ENCODE measurements at places on chromosomes 2 and 18. TPM values are rescaled to one million over a fixed set of nuclear protein-coding genes. Genes with fewer than 3 reads are reported as not detected.

DNA sequence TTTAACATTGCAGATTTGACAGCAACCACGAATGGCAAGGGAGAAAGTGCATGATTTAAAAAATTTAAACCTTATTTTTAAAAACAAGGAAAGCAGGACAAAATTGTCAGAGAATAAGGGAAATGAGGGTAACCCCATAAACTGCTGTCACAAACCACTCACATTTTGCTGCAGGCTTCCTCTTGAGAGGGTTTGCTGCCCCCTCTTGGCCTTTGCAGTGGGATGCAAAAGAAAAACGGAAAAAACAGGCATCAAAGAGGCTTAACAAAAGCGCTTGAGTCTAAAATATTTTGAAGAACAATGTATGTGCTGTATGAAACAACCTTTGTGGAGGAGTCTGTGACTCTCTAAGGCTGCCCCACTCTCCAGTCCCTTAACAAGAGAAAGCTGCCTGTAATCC, 91.6 kb downstream of the TMX3 start:
- no peaks in the 10 kb centered on the region for H3K36me3 ChIP-seq
- no peak overlapping the region for H3K27ac ChIP-seq
- no peak for DNase-seq

DNA sequence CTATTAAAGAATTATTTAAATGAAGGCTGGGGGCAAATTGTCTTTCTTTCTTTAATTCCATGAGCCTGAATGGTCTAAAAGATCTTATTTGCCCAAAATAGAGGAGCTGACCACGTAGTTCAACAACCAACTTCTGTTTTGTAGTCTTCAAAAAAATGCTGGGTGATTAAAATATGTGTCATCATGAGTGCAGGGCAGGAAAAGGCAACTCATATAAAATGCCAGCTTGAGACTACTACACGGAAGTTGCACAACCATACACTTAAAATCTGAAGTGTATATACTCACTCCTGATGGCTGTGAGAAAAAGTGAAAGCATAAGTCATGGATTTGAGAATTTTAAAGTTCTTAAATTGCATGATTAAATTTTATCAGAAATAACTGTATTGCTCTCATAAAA, 210.9 kb downstream of the DYM start:
- no peak for DNase-seq
- no peaks in the 10 kb centered on the region for H3K4me1 ChIP-seq
- H3K27me3 ChIP-seq = no peaks in the 10 kb centered on the region
- no peak overlapping the region for H3K27ac ChIP-seq

DNA sequence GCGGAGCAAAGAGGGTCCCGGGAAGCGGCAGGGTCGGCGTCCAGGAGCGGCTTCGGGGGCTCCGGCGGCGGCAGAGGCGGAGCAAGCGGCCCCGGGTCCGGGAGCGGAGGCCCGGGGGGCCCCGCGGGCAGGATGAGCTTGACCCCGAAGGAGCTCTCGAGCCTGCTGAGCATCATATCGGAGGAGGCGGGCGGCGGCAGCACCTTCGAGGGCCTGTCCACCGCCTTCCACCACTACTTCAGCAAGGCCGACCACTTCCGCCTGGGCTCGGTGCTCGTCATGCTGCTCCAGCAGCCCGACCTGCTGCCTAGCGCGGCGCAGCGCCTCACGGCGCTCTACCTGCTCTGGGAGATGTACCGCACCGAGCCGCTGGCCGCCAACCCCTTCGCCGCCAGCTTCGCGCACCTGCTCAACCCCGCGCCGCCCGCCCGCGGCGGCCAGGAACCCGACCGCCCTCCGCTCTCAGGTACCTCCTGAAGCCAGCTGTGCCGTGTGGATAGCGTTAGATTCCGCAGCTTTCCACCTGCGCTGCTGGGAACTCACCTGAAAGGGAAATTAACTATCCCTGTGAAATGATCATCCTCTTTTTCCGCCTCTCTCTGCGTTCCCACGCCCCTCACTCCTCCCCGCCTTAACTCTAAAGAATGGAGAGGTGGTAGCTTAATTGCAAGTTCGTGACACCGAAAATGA, 472 bp downstream of the CNOT11 start:
- H3K4me1 ChIP-seq = peaks cover 30% of the 10 kb centered on the region
- no peaks in the 10 kb centered on the region for H3K27me3 ChIP-seq
- peak overlapping the region; percentile 76 for H3K4me3 ChIP-seq
- H3K36me3 ChIP-seq = no peaks in the 10 kb centered on the region

GRCh38 chr2:114192362-114192761, 250.1 kb upstream of the DPP10 start:
- no peak overlapping the region for H3K27ac ChIP-seq
- no peak for DNase-seq
- no peaks in the 10 kb centered on the region for H3K4me1 ChIP-seq
- H3K27me3 ChIP-seq = no peaks in the 10 kb centered on the region

The CIB4 gene
- total RNA-seq = not detected

DNA sequence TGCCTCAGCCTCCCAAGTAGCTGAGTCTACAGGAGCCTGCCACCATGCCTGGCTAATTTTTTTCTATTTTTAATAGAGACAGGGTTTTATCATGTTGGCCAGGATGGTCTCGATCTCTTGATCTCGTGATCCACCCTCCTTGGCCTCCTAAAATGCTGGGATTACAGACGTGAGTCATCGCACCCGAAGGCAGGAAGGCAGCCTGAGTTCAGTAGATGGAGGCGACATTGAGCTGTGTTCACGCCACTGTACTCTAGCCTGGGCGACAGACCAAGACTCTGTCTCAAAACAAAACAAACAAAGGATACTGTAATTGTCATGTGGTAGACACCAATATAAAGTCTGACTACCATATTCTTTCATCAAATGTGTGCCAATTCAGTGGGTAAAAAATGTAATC, 500.9 kb upstream of the DSEL start:
- H3K4me3 ChIP-seq = no peak overlapping the region
- H3K27ac ChIP-seq = no peak overlapping the region
- no peaks in the 10 kb centered on the region for H3K36me3 ChIP-seq
- H3K27me3 ChIP-seq = no peaks in the 10 kb centered on the region
- DNase-seq = no peak

The RUFY4 gene
- not detected for total RNA-seq

DNA sequence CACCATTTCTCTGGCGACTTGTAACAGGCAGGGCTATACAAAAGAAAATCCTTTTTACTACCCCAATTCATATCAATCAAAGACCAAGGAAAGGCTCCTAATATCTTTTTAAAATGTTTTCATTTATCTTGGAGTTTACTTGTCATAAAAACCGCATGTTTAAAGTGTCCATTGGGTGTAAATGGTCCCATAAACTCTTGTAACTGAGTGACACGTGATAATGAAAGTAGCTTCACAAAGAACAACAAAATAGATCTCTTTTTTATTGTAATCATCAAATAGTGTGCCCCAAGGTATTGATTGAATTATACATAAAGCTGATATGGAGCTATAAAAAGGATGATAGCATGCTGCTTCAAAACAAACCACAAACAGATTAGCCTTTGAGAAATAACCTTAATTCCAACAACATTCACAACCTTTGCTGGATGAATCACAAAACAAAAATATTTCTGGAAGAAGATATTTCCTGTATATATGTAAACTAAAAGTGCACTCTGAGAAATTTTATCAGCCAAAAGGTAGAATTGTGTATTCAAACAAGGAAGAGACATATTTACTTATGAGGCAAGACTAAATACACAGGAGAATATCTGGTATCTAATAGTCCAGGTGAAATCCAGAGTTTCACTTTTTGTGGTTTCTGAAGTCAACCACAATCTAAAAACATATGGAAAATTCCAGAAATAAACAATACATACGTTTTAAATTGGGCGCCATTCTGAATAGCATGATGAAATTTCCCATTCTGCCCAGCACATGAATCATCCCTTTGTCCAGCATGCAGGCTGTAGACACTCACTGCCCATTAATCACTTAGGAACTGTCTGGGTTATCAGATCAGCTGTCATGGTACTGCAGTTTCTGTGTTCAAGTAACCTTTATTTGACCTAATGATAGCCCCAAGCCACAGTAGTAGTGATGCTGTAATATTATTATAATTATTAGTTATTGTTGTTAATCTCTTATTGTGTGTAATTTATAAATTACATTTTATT, 237.5 kb downstream of the PIK3C3 start:
- no peak for DNase-seq
- no peak overlapping the region for H3K4me3 ChIP-seq
- H3K36me3 ChIP-seq = no peaks in the 10 kb centered on the region
- no peaks in the 10 kb centered on the region for H3K4me1 ChIP-seq

DNA sequence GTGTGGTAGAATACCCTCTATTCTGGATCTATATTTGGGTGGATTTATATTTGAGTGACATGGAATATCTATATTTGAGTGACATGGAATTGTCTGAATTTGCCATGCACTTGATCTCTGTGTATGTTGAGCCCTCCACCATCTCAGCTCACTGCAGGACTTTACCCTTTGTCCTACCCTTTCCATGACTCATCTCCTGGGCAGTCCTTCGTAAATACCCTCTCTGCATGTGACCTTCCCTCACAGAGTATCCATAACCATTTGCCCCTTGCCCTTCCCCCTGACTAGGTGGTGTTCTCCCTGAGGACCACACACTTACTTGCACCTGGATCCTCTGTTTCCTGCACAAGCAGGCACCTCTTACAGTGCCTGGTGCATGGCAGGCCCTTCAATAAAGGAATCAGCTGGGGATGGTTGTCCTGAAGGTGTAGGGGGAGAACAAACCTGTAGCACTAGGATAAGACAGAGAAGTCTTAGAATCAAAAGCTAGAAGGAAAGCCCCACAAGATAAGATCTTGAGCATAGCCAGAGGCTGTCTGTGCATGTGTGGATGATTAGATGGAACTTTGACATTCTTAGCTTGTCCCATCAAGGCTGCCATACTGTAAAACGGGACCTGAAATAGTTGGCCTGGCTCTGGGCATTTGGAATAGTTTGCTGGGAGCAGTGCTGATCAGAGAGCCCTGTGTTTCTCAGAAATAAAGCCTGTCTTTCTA, 230.4 kb downstream of the FHOD3 start:
- no peaks in the 10 kb centered on the region for H3K4me1 ChIP-seq
- no peaks in the 10 kb centered on the region for H3K27me3 ChIP-seq
- no peak overlapping the region for H3K27ac ChIP-seq
- H3K4me3 ChIP-seq = no peak overlapping the region
- peak; percentile 37 for DNase-seq

The SLC9A4 gene
- total RNA-seq = not detected
